Natural killer cell treated with Interleukin-12 subunit alpha and Interleukin-12 subunit beta and Interleukin-15 and Interleukin-18, amount 100 ng/mL, for 72 hours (primary cell): ENCODE measurements at places on chromosomes 12 and 14. TPM values are rescaled to one million over a fixed set of nuclear protein-coding genes. Genes with fewer than 3 reads are reported as not detected.

Gene ADCY6
- total RNA-seq: 0.40 TPM

Gene CPNE6
- not detected for total RNA-seq

DNA sequence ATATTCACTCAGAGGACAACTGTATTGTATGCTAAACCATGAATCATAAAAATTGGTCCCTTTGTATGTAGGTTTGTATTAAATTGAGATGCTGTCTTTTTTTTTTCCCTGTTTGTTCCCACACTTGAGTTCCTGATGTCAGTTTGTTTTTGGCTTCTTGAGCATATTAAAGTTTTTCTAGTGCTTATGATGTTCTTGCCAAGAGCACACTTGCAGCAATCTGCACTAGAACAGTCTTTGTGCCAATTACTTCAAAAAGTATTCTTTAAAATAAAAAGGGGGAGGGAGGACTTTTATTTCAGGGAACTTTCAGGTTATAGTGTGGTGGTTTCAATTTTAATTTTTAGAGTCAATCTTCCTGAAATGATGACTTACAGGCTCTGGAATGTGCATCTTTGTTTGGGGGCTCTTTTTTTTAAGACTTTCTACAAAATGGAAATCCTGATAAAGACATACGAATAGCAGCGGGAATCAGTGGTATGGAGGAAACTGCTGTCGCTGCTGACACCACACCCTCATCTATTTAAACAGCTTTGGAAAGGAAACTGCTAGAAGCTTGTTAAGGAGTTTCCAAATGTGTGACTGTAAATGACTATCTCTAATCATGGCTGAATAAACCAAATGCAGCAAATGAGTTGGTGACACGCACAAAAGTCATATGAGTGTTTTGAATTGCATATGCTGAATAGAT is 188.6 kb downstream of the EGLN3 start:
- DNase-seq: no peak

- DNase-seq: no peak
These were observed 84.9 kb downstream of the SLC25A21 start for GRCh38 chr14:37087520-37087919.

Gene KNTC1
- total RNA-seq: 187 TPM

DNA sequence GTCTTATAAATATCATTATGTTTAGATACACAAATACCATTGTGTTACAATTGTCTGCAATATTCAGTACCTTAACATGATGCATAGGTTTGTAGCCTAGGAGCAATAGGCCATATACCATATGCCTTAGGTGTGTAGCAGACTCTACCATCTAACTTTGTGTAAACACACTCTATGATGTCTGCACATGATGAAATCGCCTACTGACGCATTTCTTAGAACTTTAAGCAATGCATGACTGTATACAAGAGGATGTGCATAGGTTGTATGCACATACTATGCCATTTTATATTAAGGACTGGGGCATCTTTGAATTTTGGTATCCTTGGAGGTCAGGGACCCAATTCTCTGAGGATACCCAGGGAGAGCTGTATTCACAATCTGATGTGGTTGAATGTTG is 10.1 kb upstream of the BTG1 start:
- DNase-seq: no peak

DNA sequence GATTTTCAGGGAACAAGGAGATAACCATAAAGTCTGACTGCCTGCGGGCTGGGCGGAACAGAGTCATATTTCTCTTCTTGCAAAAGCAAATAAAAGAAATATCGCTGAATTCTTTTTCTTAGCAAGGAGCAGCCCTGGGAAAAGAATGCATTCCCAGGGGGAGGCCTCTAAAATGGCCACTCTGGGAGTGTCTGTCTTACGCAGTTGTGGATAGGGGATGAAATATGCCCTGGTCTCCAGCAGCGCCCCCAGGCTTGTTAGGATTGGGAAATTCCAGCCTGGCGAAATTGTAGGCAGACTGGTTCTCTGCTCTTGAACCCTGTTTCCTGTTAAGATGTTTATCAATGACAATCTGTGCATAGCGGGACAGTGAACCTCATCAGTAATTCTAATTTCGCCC is 40.5 kb downstream of the PCNX1 start:
- no peak for DNase-seq

Gene LRRK2
- total RNA-seq: 0.29 TPM

- peak; percentile 48 for DNase-seq
These were observed 14.7 kb downstream of the GALNT9 start for GRCh38 chr12:132314516-132315233.

- peak; percentile 3 for DNase-seq
These were observed 18.0 kb downstream of the XRCC3 start for GRCh38 chr14:103697206-103697602.

GRCh38 chr12:123118497-123118896 is 32.4 kb downstream of the PITPNM2 start:
- no peak for DNase-seq

Gene KSR2
- not detected for total RNA-seq

Gene ARHGAP9
- 154 TPM for total RNA-seq

- DNase-seq: no peak
These were observed 3.2 kb upstream of the GSC start for GRCh38 chr14:94773061-94773648.

GRCh38 chr12:76462668-76463224 is 96.8 kb downstream of the OSBPL8 start:
- no peak for DNase-seq

Gene PTPN21
- total RNA-seq: 0.53 TPM

Gene KRT79
- not detected for total RNA-seq

DNA sequence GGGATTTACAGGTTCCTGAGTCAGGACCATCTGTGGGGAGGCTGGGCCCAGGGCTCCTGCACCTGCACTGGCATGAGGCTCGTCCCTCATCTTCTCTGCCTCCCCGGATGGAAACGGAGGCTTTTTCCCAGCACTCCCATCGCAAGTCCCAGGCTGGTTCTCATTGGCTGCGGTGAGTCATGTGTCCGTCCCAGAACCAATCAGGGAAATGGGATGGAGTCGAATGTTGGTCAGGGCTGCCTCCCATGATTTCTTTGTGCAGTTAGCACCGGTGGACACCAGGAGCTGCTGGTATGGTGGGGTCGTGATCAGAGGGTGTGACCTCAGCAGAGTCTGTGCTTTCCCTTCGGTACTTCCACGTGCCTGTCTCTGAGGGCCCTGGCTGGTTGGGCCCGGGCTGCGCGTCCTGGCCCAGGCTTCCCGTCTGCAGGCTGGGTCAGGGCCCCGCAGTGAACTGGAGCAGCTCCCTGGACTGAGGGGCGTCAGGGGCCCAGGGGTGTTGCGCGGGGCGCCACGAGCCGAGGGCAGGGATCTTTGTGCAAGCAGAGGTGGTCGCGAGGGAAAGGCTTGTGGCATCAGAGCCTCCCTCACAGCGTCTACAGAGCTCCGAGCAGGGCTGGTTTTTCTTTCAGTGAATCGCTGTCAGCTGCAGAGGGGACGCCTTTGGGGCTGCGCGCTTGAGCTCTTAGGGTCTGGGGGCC is 168.1 kb downstream of the ADGRD1 start:
- peak; percentile 52 for DNase-seq

GRCh38 chr12:79778802-79779448 is 88.2 kb upstream of the PAWR start:
- no peak for DNase-seq

Gene LMNTD1
- total RNA-seq: not detected

- no peak for DNase-seq
These were observed 39.7 kb downstream of the FOXN4 start for GRCh38 chr12:109269428-109269827.

DNA sequence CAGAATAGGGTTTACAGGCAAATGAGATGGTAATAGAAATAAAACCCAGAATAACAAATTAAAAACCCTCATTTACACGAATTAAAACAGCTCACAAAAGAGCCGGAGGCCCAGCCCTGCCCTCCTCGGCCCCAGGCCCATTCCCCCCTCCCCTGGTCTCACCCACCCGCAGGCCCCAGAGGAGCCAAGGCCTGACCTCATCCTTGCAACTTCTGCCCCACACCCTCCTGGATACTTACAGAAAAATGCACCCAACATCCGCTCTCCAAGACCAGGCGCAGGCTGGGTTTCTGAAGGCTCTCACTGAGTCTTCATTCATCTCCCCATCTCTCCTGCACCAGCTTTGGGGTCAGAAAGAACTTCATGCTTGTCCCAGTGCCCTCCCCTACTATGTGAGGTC is 16.2 kb upstream of the VSX2 start:
- DNase-seq: no peak
